Activated naive CD4-positive, alpha-beta T cell (primary cell): ENCODE measurements at places on chromosomes 13 and 19.

DNA sequence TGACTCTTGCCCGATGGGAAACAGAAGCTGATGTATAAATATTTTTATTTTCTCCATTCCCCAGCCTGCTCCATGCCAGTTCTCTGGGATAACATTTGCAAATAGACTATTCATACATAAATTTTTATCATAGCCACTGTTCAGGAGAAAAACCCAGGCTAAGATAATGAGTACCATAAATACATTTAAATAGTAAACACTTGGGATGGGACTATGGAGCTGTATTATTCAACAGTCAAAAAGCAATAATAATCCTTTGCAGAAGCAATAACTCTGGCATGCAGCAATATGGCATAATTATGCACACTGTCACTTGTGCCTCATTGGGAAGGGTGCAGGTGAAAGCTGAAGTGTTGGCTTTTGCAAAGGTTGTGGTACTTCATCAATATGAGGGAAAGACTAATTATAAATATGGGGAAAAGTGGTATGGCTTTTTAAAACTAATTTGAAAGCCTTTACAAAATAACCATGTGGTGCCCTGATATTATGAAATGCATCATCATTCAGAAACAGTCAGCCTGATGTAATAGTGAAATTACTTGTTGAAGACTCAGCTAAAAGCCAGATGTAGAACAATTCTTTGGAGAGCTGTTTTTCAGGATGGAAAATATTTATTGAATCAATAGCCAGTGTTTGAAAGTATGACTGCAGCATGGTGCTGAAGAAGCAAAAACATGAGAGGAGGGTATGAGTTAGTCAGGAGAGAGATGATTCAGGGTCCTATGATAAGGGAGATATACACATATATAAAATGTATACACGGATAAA lies 2476.7 kb downstream of the PCDH9 start:
- no peak for DNase-seq

DNA sequence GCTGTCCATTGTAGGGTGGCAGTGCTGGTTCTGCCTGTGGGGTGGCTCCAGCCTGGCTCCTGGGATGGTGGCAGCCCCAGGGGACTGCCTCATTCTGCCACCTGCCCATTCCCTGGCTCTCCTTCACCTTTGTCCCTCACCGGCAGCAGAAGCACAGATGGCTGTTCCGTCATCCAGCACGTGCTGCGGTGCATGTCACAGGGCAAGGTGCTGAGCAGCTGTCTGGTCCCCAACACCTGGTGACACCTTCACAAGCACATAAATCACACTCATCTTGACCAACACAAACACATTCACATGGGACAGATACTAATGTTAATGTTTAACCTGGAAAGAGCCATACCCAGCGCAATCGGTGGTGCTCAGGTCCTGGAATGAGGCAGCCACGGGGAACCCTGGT lies 126.8 kb downstream of the UQCRFS1 start:
- no peak for DNase-seq

- DNase-seq = no peak
Observed at GRCh38 chr13:45015300-45015699, 26.0 kb downstream of the GPALPP1 start.

- no peak for DNase-seq
Observed at GRCh38 chr13:42865768-42866102, 84.4 kb downstream of the FAM216B start.

GRCh38 chr13:70249332-70250064 lies 141.2 kb upstream of the KLHL1 start:
- DNase-seq = no peak
